ENCODE measurements at places on chromosomes 4 and X.

DNA sequence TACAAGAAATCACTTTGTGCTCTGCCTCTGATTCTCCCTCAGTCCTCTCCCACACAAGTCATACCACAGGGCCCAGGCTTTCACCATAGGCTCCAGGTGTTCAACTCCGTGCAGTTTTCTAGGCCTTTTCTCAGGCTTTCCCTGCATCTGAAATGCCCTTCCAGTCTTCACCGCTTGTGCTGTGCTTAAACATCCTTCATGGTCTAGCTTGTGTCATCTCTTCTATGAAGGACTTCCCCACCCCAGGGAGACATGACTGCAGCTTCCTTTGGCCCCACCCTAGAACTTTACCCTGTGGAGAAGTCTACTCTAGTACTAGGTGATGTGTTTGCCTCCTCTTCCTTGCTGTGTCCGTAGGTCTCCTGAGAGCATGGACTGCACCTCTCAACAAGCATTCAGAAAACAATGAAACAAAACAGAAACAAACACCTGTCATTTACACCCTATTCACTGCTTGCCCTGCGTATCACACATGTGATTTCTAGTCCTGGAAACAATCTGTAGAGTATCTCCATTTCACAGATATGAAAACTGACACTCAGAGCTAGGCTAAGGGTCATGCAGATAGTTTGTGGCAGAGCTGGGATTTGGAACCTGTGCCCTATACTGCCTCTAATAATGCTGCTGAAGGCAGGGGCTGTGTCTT lies 22.7 kb upstream of the LEF1 start:
- DNase-seq = no peak

GRCh38 chr4:86910820-86911684 lies 18.8 kb upstream of the C4orf36 start:
- DNase-seq = no peak

DNA sequence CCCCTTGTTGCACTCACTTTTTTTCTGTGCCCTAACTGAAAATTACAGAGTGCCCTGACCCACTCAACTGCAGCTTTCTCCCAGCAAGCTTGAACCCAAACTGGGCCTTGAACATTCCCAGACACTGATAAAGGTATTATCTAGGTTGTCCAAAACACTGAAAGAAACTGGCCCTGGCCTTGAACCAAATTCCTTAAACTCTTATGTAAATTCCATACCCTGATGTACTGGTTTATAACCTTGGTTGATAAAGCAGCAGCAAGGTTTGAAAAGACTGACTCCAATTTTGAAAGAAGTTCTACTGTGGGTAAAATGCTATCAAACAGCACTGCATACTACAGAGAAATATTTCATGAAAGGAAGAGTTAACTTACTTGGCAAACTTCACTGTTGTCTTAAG lies 125.6 kb downstream of the PHF8 start:
- no peak for DNase-seq

GRCh38 chrX:39756086-39756883 lies 341.5 kb downstream of the BCOR start:
- no peak for DNase-seq

DNA sequence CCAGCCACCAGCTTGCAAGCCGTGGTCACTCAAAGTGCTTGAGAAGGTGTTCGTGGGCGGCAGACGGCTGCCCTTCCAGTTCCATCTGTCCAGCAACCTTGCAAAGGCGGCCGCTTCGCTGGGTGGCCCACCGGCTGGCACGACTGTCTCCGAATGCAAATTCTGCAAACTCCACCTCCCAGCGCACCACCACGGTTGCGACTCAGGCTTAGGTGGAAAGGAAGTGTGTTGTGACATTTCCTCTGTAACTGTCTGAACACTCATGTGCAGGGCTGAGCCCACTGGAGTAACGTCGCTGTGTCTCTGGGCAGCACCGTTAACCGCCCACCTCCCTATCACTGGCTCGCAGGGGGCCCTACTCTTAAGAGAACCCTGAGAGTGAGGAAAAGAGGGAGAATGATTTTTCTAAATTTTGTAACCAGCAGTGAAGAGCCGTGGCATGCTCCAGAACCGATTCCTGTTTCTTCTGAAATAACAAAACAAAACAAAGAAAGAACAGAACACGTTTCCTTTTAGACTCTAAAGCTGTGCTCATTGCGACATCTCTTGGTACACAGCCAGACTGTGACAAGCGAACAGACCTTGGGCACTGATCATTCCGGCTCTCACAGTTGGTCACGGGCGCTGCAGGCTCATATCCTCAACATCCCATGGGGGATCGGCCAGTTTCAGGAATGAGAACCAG lies at the start of gene P2RY8:
Gene P2RY8, minus strand, starts transcription at position 155 of the 685 bp plus-strand sequence. CDS start 70,627 bp downstream, outside the sequence.
- DNase-seq = peak; percentile 54

DNA sequence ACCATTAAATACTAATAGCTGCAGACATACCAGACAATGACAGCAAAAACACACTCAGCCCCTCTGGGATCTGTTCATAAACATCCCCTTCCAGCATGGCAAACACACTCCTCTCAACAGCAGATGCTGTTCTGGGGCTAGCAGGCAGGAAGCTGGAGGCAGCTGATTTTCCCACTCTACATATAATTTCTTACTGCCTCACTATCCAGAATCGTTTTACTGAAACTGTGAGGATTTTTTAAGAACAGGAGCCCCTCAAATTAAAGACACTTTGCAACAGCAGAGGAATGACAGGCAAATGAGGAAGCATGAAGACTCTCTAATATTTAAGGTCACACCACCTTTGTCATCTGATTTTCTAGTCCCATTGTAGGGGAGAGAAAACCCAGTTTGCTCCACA lies 2.2 kb downstream of the MAPK10 start:
- no peak for DNase-seq

DNA sequence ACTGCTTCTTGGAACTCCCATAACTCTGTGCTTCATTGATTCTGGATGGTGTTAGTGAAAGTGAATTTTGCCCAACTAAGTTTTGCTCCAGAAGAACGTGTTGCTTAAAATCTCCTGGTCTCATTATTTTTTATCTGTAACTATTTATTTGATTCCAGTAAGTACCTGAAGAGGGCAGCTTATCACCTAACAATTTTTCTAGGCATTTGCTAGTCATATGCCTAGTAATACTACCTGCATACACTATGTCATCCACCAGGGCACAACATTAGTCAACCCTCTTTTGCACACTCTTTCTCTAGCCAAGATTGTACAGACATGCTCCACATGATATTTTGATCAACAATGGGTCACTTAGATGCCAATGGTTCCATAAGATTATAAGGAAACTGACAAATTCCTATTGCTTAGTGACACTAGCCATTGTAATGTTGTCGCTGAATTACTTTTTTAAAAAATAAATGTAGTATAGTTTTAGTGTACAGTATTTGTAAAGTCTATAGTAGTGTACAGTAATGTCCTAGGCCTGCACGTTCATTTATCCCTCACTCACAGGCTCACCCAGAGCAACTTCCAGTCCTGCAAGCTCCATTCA lies 499.9 kb upstream of the AADAT start:
- DNase-seq = no peak

DNA sequence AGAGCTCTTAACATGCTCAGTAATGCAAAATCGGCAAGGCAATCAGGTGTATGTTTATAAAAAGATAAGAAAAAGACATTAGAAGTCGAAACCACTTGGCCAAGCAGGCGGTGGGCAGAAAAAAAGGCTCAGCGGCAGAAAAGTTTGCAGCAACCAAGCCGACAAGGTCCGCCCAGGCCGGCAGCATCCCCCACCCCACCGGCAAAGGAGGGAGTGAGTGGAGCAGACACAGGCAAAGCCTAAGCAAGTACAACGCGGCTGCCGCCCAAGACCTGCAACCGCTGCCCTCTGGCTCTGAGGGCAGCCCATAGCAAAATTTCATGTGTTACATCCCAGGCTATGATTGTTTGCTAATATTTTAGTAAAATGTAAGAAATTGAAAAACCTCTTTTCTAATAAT lies 125.4 kb upstream of the ZCCHC13 start:
- no peak for DNase-seq

DNA sequence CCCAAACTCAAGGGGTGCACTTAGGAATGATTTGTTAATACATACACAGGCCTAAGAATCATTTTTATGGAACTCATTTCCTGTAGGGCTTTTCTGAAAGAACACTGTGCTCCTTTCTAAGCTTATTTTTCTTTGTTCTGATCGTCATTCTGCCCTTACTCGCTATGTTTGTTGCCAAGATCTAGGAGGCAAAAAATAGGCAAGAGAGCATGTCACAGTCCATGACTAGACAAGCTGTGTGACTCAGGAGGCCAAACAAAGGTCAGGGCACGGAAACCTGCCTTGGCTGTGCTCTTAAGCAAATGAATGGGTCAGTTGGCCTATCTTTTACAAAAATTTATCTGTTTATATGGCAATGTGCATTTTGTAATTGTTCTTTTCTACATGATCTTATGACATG lies 42.5 kb upstream of the C1GALT1C1 start:
- DNase-seq = no peak

GRCh38 chr4:97866821-97867556 lies 276.3 kb downstream of the STPG2 start:
- no peak for DNase-seq

DNA sequence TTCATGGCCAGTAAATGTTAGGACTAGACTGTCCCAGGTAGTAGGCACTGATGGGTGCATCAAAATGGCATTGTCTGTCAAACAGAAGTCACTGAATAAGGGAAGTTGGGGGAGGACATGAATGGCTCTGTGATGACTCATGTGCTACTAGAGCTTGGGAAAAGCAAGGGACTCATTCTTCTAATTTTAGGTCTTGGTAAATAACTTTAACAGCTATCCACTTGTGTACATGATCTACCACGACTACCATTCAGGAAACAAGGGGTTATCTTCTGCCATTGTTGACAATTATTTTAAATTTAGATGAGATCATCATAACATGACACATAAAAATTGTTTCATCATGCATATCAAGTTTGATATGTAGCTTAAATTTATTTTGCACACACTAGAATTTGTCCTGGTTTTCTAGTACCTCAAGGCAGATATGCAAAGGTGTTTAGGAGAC lies 6.3 kb downstream of the AREG start:
- DNase-seq = no peak

GRCh38 chr4:41183021-41183553 lies 31.3 kb downstream of the APBB2 start:
- no peak for DNase-seq

DNA sequence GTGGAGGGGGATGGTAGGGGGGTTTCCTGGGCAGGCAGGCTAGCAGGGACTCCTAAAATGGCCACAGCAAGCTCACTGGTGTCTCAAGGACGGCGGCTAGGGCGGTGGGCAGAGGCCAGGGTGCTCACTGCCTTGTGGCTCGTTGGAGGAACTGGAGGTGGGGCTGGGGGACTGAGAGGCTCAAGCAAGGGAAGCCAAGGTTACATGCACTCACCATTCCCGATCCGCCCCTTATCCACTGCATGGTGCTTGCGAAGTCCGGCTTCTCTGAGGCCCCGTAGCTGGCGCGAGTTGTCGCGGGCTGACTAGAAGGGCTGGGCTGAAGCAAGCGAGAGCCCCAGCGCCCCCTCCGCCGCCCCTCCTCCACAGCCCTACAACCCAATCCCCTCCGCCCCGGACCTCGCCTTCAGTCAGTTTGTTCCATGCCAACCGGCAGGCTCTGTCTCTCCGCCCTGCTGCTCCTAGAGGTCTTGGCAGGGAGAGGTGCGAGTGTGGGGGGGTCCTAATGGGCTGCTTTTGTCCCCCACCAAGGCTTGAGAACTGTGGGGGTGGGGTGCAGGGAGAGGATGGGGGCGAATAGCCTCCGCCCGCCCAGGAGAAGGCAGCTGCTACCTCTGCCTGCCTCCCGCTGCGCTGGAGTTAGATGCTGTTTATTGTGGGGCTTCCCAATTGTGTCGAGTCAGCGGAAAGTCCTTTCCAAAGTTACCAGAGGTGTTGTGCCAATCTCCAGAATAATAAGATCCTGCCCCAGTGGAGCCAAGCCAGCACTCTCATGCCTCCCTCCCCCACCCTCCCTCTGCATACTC lies at the start of gene ARHGEF9:
Gene ARHGEF9, minus strand, starts transcription at position 313 of the 806 bp plus-strand sequence. Its CDS starts 69 bp downstream, at position 244.
- no peak for DNase-seq

DNA sequence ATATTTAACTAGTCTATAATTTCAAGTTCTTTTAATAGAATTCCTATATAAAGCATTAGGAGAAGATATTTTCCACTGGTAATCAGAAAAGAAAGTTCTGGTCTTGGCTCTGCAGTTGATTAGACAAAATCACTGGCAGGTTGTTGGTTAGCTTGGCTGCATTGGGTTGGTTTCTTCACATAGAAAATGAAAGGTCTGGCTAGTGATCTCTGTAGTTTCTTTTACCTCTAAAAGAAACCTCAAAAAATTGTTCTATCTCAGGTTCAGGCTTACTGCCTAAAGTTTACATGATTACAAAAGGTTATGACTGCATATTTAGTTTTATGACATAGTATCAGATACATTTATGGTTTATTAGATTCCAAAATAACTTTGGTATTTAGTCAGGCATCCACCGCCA lies 95.8 kb upstream of the NAP1L5 start:
- DNase-seq = no peak

GRCh38 chrX:2325076-2325784 lies 175.5 kb downstream of the DHRSX start:
- no peak for DNase-seq

DNA sequence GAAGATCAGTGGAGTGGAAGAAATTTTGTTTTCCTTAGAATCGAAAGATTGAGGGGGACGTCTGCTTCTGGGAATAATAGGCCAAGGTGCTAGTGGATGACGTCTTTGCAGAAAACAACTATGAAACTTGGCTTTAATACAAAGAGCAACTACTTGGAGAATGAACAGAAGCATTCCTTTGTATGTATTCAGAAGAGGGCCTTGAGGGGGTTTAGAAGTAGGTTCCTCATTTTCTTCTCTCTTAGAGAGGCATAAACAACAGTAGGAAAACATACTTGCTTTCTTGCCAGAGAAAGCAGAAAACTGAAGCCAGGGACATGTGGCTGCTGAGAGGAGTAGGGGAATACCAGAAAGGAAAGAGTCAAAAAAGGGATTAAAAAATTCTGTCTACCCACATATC lies 167.8 kb downstream of the ZNF330 start:
- DNase-seq = no peak

DNA sequence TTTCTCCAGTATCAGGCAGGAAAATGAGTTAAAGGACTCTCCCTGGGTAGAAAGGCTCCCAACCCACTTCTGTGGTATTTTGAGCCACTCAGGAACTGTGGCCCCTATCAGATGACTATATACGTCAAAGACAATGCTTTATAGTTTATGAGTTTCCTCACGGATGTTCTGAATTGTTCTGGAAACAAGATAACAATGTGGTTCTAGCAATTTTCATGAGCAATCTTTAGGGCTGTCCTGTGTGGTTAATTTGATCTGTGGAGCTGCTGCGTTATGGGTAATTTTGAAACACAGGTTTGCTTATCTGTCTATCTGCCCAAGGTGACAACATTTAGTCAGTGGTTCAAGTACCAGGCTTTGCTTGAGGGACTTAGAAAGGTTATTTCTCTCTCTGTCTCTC lies 46.7 kb upstream of the IL2 start:
- no peak for DNase-seq

GRCh38 chr4:40874331-40874730 lies 124.6 kb downstream of the NSUN7 start:
- no peak for DNase-seq

GRCh38 chrX:5617666-5618065 lies 611.0 kb downstream of the NLGN4X start:
- DNase-seq = no peak

DNA sequence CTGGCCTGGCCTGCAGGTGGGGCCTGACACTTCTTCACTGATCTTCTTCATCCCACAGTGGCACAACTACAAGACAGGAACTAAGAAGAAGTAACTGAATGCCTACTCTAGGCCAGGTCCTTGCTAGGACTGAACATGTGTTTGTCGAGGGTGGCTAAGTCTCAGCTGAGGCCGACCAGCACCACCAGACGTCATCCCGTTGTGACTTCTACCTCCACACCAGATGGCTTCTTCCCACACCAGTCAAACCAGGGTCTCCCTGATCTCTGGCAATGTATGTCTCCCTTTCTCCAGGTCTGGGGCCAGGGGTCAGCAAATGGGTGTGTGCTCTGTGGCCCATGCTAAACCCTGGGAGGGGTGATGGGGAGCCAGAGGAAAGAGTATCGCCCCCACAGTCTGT lies 40.2 kb downstream of the PJA1 start:
- DNase-seq = no peak
